ENCODE measurements at places on chromosomes 7 and 10.

- ATAC-seq = no peak
Observed at GRCh38 chr10:107689323-107689722, 524.8 kb upstream of the SORCS1 start.

DNA sequence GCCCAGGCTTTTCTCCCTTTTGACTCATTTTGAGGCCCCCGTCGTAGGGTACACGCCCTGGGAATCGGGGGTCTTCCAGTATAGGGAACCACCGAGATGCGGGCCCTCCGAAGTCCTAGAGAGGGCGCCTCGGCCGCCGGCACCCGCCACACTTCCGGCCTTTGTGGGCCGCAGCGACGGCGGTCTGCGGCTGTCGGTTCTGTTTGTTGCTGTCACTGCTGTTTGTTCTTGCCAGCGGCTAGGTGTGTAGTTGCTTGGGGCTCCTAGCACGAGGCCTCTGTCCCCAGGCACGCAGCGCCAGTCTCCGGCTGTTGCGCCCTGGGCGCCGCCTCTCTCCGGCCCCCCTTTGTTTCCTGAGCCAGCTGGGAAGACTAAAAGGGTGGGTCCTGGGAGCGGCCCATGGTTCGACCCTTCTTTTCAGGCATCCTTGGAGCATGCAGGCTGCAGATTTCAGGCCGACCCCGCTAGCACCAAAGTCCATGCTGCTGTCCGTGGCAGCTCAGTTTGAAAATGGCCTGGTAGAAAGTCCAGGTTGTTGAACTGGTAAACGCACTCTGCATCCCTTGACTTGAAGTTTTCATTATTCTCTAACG is 17.8 kb upstream of the ZKSCAN1 start:
- ATAC-seq = peak; percentile 69

DNA sequence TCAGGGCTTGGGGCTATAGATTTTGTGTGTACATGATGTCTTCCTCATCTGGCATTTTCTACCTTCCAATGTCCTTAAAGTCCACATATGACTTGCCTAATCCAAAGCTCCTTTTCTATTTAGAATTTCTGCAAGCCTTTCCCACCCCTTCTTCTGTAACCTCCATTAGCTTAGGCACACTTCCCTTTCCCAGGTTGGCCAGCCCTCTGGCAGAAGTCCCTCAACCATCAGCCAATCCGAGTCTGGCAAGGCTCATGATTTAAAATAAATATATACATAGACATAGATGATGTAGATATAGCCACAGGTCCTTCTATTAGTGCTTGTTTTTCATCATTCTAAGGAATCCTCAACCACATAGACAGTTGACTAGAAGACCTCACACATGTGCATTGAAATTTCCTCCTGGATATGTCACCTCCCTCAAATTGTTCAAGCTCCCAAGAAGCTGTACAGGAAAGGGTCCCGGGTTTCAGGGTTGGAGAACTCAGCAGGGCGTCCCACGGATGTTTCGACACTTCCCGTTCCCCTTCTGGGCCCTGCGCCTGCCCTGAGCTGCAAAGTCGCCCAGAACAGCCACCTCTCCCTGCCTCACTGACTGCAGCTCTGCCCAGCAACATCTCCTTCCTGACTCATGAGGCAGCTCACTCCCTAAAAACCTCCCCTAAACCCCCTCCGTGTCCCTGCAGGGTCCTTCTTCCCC is 20.4 kb upstream of the PIK3AP1 start:
- peak; percentile 76 for ATAC-seq

GRCh38 chr10:132133005-132133404 is 53.7 kb upstream of the DPYSL4 start:
- no peak for ATAC-seq

DNA sequence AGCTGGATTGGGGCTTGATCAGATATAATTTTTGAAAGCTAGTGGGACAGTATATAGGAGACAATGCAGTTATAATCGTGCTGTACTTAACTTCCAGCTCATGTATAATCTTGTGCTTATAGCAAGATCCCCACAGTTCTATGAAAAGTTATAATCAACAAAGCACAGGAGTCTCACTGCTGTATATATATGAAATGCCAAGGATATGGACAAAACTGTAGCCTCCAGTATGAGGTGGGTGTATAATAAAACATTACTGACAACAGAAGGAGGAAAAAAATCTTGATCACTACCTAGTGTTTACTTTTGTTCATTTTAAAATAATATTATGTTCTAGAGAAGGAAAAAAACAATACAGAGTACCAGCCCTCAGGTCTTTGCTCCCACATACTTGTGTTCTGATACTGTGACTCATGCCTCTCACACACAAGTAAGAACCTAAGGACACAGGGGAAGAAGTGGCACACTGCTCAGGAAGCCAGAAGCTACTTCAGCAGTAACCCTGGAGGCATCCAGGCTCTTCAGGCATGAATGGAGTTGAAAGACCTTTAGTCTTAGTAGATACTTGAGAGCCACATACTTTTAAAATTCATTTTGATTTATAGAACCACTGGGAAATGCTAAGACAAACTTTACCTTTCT is 265.7 kb upstream of the IMMP2L start:
- no peak for ATAC-seq

- no peak for ATAC-seq
Observed at GRCh38 chr7:130374507-130374906, 5.8 kb upstream of the CPA1 start.

GRCh38 chr7:44431091-44431608 is 59.3 kb downstream of the NUDCD3 start:
- no peak for ATAC-seq

GRCh38 chr10:33993917-33994316 is 659.5 kb upstream of the NRP1 start:
- no peak for ATAC-seq

DNA sequence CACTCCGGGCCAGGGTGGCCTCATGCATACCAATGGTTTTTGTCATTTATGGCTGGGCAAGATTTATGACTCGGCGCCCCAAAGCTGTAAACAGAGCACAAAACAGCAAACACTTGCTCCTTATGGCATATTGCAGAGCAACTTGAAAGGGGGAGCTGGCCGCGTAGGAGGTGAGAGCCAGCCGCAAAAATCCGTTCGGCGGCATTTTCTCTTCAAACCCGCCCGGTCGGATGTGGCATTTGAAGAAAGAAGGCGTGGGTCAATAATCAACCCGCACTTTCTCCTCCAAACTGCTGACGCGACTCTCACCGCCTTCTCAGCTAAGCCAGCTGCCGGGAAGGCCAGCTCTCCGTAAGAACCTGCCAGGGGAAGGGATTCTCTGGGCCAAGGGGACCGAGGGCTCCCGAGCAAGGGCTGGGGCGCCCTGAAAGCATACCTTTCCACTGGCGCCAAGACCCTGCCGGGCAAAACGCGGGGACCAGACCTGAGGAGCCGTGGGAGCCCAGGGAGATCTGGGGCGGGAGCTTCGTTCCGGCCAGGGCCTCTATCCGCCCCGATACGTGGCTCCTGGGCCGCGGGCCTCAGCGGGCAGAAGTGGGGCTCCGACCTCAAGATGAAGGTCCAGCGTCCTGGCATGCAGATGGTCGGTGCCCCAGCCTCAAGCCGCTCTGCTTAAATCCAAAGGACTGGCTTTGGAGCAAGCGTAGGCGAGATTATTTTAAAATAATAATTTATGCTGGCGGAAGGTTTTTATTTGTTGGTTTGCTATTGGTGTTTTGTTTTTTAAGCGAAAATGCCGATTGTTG is 12.9 kb upstream of the HOXA2 start:
- no peak for ATAC-seq
